HFFc6 (cell line): ENCODE measurements at places on chromosomes 2 and 18. TPM values are rescaled to one million over a fixed set of nuclear protein-coding genes. Genes with fewer than 3 reads are reported as not detected.

EPC2 gene
- 16.6 to 20.0 TPM (median 18.4 TPM) in 3 replicates for total RNA-seq

NAB1 gene
- total RNA-seq = 14.5 to 30.1 TPM (median 17.1 TPM) in 3 replicates

PPP1R1C gene
- total RNA-seq = 0.19 to 0.48 TPM in 2 of 3 replicates, not detected in the other

REG3A gene
- not detected in 3 replicates for total RNA-seq

SCYGR4 gene
- not detected in 3 replicates for total RNA-seq

ZNF532 gene
- total RNA-seq = 42.1 to 53.8 TPM (median 47.6 TPM) in 3 replicates

MAP3K19 gene
- not detected in 3 replicates for total RNA-seq

ERBB4 gene
- not detected in 3 replicates for total RNA-seq

GALNT3 gene
- 0.27 to 0.74 TPM (median 0.28 TPM) in 3 replicates for total RNA-seq

QPCT gene
- total RNA-seq = 5.0 to 5.7 TPM (median 5.5 TPM) in 3 replicates

GPR17 gene
- total RNA-seq = not detected in 2 replicates

GRCh38 chr2:48116497-48116896 lies 210.2 kb upstream of the FBXO11 start:
- DNase-seq = no peak

- no peak for DNase-seq
Observed at GRCh38 chr2:158984604-158985135, 16.2 kb downstream of the TANC1 start.

DNA sequence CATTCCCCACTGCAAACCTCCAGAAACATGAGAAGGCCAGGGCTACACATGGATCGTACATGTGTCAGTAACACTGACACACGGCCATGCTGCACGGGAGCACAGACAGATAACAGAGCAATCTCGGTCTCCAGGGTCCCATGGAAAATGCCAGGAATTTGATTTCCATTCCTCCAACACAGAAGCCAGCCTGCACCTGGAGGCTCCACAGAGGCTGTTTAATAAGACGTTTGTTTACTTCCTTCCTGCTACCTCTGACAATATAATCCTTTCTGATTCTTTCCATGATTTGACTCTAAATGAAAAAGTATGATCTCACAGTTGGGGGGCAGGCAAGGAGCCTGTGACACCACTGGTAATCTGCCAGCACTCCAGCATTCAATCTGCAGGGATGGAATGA lies 210.9 kb upstream of the DDX18 start:
- no peak for DNase-seq

DNA sequence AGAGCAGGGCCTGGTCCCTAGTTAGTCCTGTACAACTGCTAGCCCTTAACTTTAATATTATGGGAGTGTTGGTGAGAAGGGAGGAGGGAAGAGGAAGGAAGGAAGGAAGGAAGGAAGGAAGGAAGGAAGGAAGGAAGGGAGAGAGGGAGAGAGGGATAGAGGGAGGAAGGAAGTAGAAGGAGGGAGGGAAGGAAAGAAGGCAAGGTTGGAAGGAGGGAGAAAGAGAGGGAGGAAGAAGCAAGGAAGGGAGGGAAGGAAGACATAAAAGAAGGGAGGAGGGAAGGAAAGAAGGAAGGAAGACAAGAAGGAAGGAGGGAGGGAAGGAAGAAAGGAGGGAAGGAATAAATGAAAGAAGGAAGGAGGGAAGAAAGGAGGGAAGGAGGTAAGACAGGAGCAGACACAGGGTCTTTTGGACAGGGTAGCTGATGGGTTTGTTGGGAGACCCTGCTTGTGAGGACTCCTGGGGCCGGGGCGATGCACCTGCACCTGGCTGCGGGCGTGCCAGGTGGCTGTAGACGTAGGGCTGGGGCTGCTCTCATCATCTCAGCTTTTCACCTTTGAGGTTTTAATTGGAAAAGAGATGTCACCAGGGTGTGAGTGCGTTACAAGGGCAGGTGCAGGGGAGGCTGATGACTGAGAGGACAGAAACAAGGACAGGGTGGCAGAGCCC lies 5.9 kb upstream of the POMC start:
- DNase-seq = no peak

DNA sequence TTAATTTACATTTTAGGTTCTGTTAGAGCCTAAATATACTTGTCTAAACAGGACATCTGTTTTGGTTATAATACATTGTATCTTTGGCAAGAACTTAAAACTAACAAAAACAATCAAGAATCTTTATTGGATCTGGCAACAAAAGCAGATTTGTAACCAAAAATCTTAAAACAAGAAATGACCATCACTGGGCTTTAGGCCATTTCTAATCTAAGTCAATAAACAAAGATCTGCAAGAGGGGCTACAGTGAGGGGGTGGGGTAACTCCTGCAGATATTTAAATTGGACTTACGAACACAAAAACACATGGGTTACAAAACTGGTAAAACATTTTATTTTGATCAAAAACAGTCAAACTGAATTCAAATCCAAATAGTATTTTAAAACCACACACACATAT lies 77.3 kb downstream of the SRBD1 start:
- no peak for DNase-seq

GRCh38 chr2:171515672-171516298 lies 6.5 kb upstream of the CYBRD1 start:
- peak; percentile 60 for DNase-seq

- DNase-seq = no peak
Observed at GRCh38 chr2:9974343-9974742, 22.9 kb downstream of the GRHL1 start.

DNA sequence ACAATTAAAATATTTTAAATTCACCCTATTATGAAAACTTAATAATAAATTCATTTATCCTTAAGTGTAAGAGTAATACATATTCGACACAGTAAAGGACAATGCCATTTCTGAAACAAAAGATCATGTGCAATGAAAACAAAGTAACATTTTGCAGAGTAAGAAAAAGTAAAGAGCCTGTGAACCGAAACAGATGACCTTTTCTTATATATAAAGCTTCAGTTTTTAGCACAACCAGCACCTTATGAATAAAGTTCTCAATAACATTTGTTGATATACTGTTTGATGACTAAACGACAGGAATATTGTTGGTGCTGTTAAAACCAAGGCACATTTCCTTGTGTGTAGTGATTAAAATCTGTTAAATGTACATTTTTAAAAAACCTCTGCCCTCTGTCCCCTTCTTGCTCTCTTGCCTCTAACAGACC lies 1.5 kb downstream of the PELI1 start:
- DNase-seq = no peak

- no peak for DNase-seq
Observed at GRCh38 chr18:48727681-48728080, 188.8 kb downstream of the CTIF start.

DNA sequence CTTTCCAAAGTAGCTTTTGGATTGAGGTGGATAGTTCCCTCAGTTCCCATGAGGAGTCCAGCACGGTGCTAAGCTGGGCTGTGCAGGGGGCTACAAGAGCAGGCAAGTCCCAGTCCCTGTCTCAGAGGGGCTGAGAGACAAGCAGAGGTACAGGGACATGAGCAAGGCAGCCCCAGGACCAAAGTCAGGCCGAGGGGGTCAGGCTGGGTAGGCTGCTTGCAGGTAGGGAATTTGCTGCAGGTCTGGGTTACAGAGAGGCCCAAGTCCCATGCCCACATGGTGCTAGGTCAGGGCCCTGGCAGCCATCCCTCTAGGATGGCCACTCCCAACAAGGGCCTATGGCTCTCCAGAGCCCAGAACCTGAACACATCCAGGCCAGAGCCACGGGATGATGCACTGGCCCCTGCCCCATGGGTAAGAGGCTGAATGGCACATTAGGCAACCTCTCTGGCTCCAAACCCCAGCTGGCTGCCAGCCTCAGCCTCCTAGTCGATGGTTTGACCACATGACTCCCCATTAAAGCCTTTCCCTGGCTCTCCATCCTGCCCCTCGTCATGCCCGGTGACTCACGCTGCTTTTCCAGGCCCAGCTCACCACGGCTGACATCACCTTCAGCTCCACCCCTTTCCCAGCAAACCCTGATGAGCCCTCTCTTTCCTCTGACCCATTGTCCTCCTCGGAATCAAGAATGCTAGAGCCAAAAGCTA lies 83.7 kb downstream of the SDC1 start:
- peak; percentile 92 for DNase-seq

- peak; percentile 41 for DNase-seq
Observed at GRCh38 chr2:7011356-7012083, 94.3 kb downstream of the RNF144A start.

- DNase-seq = no peak
Observed at GRCh38 chr2:34029073-34029472, 430.0 kb upstream of the FAM98A start.

DNA sequence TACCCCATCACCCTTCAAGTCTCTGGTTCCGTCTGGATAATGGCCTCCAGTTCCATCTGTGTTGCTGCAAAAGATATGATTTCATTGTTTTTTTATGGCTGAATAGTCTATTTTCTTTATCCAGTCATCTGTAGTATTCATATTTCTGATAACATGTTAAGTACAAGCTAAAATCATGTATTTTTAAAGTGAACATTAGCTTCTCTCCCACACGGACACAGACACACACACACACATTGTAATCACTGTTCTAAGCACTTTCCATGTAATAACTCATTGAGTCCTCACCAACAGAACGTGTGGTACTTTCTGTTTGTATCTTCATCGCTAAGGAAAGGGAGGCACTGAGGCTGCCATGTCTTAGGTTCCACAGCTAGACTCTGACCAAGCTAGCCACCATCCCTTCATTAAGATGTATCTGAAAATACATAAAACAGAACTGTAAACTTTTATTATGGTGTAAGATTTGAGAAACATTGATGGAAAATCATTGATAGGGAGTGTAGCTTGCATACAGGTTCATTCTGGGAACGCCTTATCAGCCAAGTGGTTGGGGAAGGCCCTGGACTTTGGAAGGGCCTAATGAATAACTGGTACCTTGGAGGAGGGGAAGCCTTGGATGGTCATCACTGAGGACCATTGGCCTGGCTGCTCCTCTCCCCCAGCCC lies 8.1 kb downstream of the NCK2 start:
- no peak for DNase-seq

GRCh38 chr2:43221124-43221762 lies 5.2 kb downstream of the ZFP36L2 start:
- DNase-seq = peak; percentile 38

DNA sequence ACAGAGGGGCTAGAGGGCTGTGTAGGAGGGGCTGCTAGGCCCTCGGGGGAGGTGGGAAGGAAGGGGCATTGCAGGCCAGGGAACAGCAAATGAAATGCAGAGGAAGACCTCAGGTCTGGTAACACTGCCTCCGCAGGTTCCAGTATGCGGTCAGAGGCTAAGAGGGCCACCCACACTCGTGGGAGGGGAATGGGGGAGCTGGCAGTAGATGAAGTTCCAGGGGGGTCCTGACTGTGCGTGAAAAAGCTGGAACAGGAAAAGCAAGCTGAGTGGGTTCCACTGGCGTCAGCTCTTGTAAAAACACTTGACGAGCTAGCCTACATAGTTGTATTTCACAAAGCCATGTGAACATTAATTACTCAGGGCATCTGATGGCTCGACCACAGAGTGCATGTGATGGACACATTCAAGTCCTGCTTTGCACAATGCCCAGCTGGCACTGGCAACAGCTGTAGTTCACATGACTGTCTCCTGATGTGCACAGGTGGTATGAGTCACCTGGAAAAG lies 29.0 kb upstream of the PTPN4 start:
- DNase-seq = no peak

GRCh38 chr2:136891100-136891499 lies 125.8 kb downstream of the THSD7B start:
- no peak for DNase-seq

GRCh38 chr18:63440219-63440618 lies 17.9 kb upstream of the VPS4B start:
- DNase-seq = peak; percentile 57

- no peak for DNase-seq
Observed at GRCh38 chr2:241088376-241088775, 13.7 kb downstream of the MTERF4 start.
